ENCODE measurements at places on chromosomes 6 and 20.

- DNase-seq, result no peak
Observed at GRCh38 chr20:55437798-55438415, 567.4 kb downstream of the CBLN4 start.

GRCh38 chr20:58384821-58385220 is 4.2 kb upstream of the VAPB start:
- DNase-seq, result no peak

- DNase-seq, result no peak
Observed at GRCh38 chr6:153038378-153039057, 36.0 kb upstream of the MTRF1L start.

GRCh38 chr6:32413427-32414047 is 6.6 kb upstream of the BTNL2 start:
- DNase-seq, result peak; percentile 71

GRCh38 chr6:1739680-1740079 is 130.0 kb downstream of the FOXC1 start:
- DNase-seq, result no peak

- no peak for DNase-seq
Observed at GRCh38 chr6:44260011-44260410, 2.7 kb upstream of the SLC35B2 start.

DNA sequence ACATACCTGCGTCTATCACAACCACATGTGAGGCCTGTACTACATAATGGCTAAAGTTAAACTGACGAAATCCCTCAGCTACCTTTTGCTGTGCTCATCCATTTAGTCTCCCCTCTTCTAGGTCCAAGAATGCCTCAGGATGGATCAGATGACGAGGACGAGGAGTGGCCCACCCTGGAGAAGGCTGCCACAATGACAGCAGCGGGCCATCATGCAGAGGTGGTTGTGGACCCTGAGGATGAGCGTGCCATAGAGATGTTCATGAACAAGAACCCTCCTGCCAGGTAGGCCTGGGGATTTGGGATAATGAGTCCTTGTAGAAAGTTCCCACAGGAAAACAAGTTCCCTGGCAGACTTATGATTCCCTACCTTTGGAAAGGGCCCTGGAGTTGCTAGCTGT is 6.0 kb downstream of the BYSL start:
- DNase-seq, result no peak

- DNase-seq, result no peak
Observed at GRCh38 chr20:57392512-57393271, 1.5 kb downstream of the RBM38 start.

- DNase-seq, result no peak
Observed at GRCh38 chr6:6843057-6843627, 254.6 kb downstream of the LY86 start.

DNA sequence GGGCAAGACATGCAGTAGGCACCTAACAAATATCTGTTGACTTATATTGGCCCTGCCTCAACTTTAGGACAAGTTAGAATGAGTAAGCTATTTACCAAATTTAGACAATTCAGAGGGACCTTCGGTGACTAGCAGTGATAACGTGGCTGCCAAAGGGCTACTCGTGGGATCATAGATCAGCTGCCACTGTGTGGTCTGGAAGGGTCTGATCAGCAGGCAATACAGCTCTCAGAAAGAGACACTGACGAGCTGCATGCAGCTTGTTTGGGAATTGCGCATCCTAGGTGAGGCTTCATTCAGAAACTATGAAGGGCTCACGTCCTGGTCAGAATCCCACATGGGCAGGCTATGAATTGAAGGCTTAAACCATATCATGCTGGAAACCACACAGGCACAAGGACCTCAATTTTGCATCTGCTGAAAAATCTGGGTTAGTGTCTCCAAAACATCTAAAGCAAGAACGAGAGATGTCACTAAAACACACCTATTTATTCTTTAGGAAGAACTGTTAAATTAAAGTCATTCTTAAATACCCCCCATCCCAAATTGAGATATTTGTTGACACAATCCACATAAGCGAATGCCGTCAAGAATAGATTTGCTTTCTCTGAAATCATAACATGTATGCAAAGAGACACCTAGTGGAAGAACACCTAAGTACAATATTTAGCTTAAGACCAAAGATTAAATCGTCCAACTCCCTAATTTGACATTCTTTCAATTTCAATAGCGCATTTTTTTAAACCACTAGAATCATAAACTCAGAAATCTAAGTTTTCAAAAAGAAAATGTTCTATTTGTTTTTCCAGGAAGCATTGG is 79.6 kb downstream of the IPCEF1 start:
- no peak for DNase-seq

- no peak for DNase-seq
Observed at GRCh38 chr6:11750682-11751081, 27.9 kb downstream of the ADTRP start.

- no peak for DNase-seq
Observed at GRCh38 chr6:137494281-137494987, at the start of gene OLIG3. OLIG3 (minus strand) TSS chr6:137494394; CDS start chr6:137494170, 224 bp downstream.

GRCh38 chr20:24194143-24194542 is 205.6 kb upstream of the GGTLC1 start:
- DNase-seq, result no peak

DNA sequence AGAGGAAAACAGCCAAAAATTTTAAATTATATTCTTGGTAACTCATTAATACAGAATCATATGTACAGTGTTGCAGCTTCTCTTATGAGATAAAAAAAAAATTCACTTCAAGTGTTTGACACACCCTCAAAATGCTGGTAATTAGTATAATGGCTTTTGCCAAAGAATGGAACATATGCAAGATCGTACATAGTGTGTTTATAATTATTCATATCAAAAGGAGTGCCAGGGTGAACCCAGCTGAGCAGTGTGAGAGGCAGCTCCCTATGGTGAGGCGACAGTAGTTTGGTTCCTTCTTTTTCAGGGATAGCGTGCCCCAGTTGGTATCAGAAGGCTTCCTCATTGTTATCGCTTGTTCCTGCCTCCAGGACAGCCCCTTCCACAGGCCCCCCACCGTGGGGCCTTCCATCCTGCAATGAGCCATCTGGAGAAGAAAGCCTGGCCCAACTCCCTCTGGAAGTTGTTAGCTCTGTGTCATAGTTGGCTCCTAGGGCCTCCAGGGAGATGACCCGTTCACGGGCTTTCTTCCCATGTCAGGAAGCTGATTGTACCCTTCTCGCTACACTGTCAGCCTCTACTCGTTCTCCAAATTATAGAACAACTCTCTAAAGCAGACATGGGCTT is 150.7 kb downstream of the FRK start:
- DNase-seq, result no peak

DNA sequence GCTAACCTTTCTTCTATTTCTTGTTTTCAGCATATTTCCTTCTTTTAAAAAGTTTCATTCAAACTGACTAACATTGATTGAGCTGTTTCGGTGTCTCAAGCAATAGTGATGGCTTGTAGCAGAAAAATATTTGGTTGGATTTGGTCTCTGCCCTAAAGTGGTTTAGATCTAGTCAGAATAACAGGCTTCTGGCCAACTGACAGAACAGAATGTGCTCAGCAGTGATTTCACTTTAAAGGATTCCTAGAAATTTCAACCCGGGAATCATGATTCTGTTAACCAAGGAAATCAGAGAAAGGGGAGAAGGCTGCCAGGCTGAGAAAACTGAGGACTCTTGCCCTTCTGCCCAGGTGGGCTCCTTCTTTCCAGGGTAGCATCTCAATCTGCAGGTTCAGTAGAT is 16.6 kb upstream of the GSTA1 start:
- DNase-seq, result no peak

- DNase-seq, result peak; percentile 29
Observed at GRCh38 chr20:34215711-34216381, 25.4 kb upstream of the ASIP start.

GRCh38 chr6:167776906-167777627 is 49.6 kb upstream of the AFDN start:
- no peak for DNase-seq

GRCh38 chr6:157117431-157118095 is 205.8 kb downstream of the TMEM242 start:
- no peak for DNase-seq

GRCh38 chr20:5920581-5920980 is 29.8 kb downstream of the TRMT6 start:
- no peak for DNase-seq

GRCh38 chr6:8172530-8172929 is 70.2 kb upstream of the EEF1E1 start:
- DNase-seq, result no peak

DNA sequence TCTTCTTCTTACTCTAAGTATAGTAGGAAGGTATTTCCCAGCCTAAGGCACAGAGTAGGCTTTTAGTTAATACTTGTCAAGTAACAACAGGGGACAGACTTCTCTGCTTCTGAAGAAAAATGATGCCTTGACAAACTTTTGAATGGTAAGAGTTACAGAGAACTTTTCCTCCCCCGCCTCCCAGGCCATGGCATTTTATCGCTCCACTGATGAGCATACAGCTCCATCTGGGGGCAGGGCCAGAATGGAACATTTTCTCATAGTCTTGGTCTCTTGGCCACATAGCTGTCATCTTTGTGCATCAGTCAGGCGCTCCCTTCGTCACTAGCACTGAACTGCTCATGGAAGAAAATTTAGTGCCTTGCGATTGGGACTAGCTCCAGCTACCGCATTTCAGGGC is 1066.8 kb upstream of the CITED2 start:
- DNase-seq, result peak; percentile 23

GRCh38 chr20:13220194-13220903 is 725 bp upstream of the ISM1 start:
- no peak for DNase-seq

DNA sequence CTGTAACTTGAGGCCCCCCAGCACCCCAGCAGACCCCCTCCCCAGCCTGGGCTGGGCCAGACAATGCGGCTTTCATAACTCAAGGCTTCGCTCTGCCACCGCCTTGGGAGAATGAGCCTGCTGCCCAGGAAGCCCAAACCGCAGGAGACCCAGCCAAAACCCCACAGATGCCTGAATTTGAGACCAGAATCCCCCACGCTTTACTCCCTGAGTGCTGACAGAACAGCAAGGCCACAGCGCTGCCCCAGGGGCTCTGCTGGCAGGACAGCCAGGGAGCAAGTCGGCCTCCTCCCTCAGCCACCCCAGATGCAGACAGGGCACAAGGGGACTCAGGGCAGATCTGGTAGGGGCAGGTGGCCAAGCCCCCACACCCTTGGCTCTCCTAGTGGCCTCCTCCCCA is 2.2 kb downstream of the MDFI start:
- DNase-seq, result no peak

- DNase-seq, result no peak
Observed at GRCh38 chr6:12490904-12491571, 200.9 kb downstream of the EDN1 start.

DNA sequence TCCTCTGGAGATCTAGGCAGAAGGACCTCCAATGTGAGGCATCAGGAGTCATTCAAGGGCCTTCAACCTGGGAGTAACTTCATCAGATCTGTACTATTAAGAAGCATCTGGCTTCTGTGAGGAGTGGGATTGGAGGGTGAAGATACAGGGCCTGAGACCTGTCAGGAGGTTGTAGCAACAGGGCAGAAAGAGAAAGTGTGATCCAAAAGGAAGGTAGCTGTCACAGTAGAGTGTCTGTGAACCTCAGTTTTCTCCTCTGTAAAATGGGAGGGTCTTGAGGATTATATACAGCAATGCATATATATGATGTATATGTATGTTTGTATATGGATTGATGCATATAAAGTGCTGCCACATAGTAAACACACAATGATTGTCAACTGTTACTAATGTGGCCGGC is 2.6 kb upstream of the RPL10A start:
- no peak for DNase-seq

DNA sequence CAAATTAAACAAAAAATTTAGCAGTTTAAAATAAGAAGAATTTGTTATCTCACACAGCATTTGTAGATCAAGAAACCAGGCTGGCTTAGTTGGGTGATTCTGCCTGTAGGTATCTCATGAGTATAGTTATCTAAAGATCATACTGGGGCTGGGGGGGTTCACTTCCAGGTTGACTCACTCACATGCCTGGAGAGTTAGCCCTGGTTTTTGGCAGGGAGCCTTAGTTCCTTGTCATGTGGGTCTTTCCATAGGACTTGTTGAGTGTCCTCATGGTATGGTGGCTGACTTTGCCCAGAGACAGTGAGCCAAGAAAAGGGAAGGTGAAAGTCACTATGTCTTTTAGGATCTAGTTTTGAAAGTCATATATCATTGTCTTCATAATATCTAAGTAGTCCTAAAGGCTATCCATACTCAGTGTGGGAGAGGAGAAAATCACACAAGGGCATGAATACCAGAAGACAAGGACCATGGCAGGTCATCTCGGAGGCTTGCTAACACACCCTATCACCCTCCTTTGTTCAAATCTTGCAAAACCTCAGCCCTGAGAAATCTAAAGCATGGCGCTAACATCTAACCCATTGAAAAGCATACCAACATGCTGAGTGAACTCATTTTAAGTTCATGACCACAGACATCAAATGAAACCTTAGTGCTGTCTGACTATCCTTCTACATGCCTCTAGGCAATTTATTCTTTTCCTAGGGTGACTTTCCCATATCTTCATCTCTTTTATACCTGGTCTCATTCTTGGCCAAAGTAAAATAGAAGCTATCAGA is 39.2 kb downstream of the CYP24A1 start:
- no peak for DNase-seq

DNA sequence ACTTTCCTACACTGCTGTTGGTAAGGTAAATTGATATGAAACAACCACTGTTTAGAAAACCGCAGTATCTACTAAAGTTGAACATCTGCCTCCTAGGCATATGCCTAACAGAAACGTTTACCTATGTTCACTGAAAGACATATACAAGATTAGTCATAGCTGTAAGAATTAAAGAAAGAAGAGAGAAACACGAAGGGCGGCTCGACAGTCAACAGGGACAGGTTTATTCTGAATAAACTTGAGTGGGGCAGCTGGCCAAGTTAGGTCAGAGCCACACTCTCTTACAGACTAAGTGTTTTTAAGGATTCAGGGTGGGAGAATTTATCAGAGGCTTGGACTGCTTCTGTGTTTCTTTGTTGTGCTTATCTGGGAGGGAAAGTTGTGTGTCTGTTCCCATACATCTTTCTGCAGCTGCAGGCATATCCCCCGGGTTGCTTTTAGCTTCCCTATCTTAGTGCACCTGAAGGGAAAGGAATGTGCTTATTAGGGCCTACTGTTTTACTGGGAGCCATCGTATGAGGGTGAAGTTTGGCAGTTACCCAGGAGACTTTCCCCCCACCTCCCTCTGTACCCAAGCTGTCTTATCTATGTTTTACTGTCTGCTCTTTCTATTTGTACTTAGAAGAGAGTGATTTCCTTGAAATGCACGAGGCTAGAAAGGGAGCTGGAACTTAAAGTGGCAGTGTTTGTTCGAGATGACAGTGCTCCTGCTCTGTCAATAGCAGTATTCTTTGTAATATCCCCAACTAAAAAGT is 20.4 kb downstream of the PROCR start:
- no peak for DNase-seq

- no peak for DNase-seq
Observed at GRCh38 chr6:161413355-161413771, 139.5 kb upstream of the AGPAT4 start.

GRCh38 chr6:37273690-37274089 is 15.7 kb upstream of the TMEM217 start:
- DNase-seq, result no peak

- DNase-seq, result no peak
Observed at GRCh38 chr20:48686238-48687116, 141.3 kb downstream of the PREX1 start.

GRCh38 chr20:62666736-62667529 is 24.6 kb downstream of the SLCO4A1 start:
- no peak for DNase-seq
